ENCODE measurements at places on chromosomes 3 and 15. TPM values are rescaled to one million over a fixed set of nuclear protein-coding genes. Genes with fewer than 3 reads are reported as not detected.

GRCh38 chr3:113947372-113948014 is at the start of gene ZDHHC23:
Gene ZDHHC23, plus strand, starts transcription at chr3:113948013. Its CDS starts 790 bp downstream, at chr3:113948803.
- peaks cover 10% of the 10 kb centered on the region for H3K4me1 ChIP-seq
- H3K4me3 ChIP-seq, result peak within 1 kb of the TSS; percentile 69
- no peaks in the 10 kb centered on the region for H3K36me3 ChIP-seq

- no peak overlapping the region for H3K27ac ChIP-seq
- no peak overlapping the region for H3K4me3 ChIP-seq
- H3K36me3 ChIP-seq, result no peaks in the 10 kb centered on the region
- H3K4me1 ChIP-seq, result no peaks in the 10 kb centered on the region
- H3K27me3 ChIP-seq, result no peaks in the 10 kb centered on the region
Observed at GRCh38 chr3:130820976-130821375, 72.9 kb upstream of the ATP2C1 start.

DNA sequence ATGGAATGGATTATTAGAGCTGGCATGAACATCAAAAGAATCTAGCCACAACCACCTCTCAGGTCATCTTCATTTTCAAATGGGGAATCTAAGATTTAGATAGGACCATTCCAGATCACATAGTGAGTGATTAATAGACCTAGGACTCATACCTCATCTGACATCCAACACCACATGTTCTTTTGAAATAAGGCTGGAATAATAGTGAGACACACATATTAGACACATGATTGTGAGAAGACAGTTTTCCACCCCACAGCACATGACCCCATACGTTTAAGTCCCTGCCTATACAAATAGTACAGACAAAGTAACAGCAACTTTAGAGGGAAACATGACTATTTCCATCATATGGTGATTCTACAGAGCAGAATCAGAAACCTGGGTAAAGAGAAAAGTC is 344.7 kb upstream of the TPRG1 start:
- H3K36me3 ChIP-seq, result no peaks in the 10 kb centered on the region
- no peak for DNase-seq
- no peaks in the 10 kb centered on the region for H3K27me3 ChIP-seq
- peak overlapping the region; percentile 13 for H3K27ac ChIP-seq
- H3K4me1 ChIP-seq, result no peaks in the 10 kb centered on the region

DNA sequence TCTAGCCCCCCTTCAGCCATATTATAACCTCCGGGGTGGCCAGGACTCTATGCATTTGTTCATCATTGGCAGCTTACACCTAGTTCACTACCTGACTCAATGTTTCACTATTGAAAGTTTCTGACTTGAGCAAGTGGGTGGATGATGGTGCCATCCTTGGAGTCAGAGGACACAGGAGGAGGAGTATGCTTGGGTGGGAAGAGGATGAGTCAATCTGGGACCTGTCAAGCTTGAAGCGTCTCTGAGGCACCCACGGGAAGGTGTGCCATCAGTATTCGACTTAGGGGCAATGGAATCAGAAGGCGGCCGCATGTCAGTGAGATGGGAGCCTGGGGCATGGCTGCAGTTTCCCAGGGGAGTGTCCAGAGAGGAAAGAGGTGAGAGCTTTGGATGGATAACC is 133.3 kb downstream of the EPHB1 start:
- no peaks in the 10 kb centered on the region for H3K27me3 ChIP-seq
- H3K36me3 ChIP-seq, result no peaks in the 10 kb centered on the region
- no peaks in the 10 kb centered on the region for H3K4me1 ChIP-seq
- DNase-seq, result no peak

DNA sequence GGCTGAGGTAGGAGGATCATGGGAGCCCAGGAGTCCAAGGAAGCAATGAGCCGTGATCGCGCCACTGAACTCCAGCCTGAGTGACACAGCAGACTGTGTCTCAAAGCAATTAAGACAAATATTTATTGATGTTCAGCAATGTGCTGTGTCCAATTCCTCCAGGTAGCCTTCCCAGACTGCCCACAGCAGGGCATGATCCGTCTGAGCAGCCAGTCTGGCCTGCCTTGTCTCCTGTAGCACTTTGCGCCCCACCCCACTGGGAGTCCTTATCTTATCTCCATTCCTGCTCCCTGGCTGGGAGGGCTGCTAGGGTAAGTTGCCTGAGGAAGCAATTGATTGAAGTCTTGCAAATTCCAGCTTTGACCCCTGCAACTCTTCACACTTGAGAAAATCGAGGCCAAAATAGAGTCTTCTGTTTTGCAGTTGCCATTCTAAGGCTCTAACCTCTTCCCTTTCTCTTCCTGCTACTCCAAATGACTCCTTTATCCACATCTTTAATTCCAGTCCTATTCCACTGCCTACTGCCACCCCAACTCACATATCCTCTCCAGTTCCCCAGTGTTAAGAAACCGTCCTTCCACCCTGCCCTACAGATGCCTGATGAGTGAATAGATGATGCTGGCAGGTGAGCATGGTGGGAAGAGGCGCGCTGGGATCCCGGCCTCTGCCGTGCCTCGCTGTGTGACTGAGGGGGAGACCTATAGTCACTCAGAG is 26.9 kb upstream of the LCTL start:
- H3K4me1 ChIP-seq, result peaks cover 5% of the 10 kb centered on the region
- no peaks in the 10 kb centered on the region for H3K27me3 ChIP-seq
- no peak overlapping the region for H3K4me3 ChIP-seq
- no peak for DNase-seq

GRCh38 chr3:38354588-38355330 is 8.2 kb downstream of the XYLB start:
- H3K27me3 ChIP-seq, result no peaks in the 10 kb centered on the region
- H3K36me3 ChIP-seq, result no peaks in the 10 kb centered on the region
- no peak overlapping the region for H3K4me3 ChIP-seq
- H3K27ac ChIP-seq, result no peak overlapping the region
- H3K4me1 ChIP-seq, result no peaks in the 10 kb centered on the region

DNA sequence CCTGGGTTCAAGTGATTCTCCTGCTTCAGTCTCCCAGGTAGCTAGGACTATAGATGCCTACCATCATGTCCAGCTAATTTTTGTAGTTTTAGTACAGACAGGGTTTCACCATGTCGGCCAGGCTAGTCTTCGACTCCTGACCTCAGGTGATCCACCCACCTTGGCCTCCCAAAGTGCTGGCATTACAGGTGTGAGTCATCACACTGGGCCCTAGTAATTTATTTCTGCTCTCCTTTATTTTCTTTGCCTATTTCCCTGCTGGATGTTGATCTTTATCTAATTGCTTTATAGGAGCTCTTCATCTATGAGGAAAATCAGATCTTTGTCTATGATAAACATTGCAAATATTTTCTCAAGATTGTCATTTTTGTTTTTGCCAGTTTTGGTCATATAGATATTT is 31.7 kb downstream of the UQCC5 start:
- H3K36me3 ChIP-seq, result peaks cover 10% of the 10 kb centered on the region
- no peaks in the 10 kb centered on the region for H3K4me1 ChIP-seq
- H3K27me3 ChIP-seq, result no peaks in the 10 kb centered on the region
- H3K4me3 ChIP-seq, result no peak overlapping the region

DNA sequence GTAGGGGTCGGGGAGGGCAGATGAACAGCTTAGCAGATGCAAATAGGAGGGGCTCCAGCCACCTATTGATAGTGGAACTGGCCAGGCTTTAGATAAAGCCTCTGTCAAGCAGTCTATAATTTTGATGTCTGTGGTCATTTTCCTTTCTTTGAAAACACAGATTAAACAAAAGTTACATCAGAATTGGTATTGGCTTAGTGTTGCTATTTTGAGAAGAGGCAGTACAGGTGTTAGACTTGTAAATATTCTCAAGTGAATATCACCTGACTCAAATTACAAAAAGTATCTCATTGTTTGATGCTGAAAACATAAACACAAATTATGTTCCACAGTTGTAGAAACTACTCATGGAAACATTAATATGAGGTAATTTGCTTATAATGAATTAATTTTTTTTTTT is 18.1 kb downstream of the GHRL start:
- H3K27me3 ChIP-seq, result no peaks in the 10 kb centered on the region
- no peak overlapping the region for H3K27ac ChIP-seq
- peaks cover 64% of the 10 kb centered on the region for H3K36me3 ChIP-seq
- H3K4me3 ChIP-seq, result no peak overlapping the region
- H3K4me1 ChIP-seq, result no peaks in the 10 kb centered on the region
- no peak for DNase-seq

- no peaks in the 10 kb centered on the region for H3K36me3 ChIP-seq
- DNase-seq, result no peak
- no peak overlapping the region for H3K4me3 ChIP-seq
Observed at GRCh38 chr15:67753891-67754290, 71.4 kb upstream of the SKOR1 start.

DNA sequence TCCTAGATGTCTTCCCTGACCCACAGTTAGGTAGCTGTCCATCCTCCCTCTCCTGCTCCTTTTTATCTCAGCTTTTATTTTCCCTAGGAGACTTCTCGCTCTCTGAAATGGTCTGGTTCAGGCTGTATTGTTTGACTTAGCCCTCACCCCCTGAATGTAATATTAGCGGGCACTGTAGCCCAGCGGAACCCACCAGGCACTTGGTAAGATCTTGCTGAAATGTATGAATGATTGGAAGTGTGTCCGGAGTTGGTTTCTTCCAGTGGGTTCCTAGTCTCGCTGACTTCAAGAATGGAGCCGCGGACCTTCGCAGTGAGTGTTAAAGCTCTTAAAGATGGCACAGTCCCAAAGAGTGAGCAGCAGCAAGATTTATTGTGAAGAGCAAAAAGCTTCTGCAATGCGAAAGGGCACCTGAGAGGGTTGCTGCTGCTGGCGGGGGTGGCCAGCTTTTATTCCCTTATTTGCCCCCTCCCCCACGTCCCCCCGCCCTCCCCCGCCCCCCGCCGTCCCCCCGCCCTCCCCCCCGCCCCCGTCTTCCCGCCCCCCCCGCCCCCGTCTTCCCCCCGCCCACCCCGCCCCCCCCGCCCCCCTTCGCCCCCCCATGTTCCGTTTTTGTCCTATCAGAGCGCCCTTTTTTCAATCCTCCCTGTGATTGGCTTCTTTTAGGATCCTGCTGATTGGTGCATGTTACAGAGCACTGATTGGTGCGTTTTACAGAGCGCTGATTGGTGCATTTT is 694 bp upstream of the EEFSEC start:
- peaks cover 25% of the 10 kb centered on the region for H3K4me1 ChIP-seq
- H3K27me3 ChIP-seq, result no peaks in the 10 kb centered on the region
- H3K36me3 ChIP-seq, result peaks cover 3% of the 10 kb centered on the region
- no peak for DNase-seq
- peak overlapping the region; percentile 90 for H3K27ac ChIP-seq

- no peaks in the 10 kb centered on the region for H3K36me3 ChIP-seq
- H3K27ac ChIP-seq, result no peak overlapping the region
- no peaks in the 10 kb centered on the region for H3K27me3 ChIP-seq
- no peak for DNase-seq
- H3K4me1 ChIP-seq, result no peaks in the 10 kb centered on the region
Observed at GRCh38 chr3:132279030-132279429, 38.2 kb upstream of the ACP3 start.

DNA sequence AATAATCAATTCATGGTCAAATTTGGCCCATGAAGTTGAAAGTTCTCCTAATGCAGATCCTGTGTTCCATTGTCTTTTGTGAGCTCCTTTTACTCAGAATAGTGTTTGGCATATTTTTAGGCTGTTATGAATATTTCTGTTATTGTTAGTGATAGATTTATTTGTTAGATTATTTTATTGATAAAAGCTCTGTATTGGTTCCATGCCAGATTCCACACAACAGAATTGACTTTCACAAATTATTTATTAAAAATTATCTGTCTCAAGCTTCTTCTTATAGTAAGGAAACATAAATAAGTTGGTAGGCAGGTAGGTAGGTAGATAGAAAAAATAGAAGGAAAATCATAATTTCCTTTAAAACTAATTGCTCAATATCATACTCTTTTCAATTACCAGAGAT is 557.4 kb downstream of the CADM2 start:
- no peak overlapping the region for H3K4me3 ChIP-seq
- H3K36me3 ChIP-seq, result no peaks in the 10 kb centered on the region
- DNase-seq, result no peak
- no peaks in the 10 kb centered on the region for H3K4me1 ChIP-seq
- H3K27ac ChIP-seq, result no peak overlapping the region
- no peaks in the 10 kb centered on the region for H3K27me3 ChIP-seq

GRCh38 chr3:171123915-171124314 is 97.4 kb upstream of the SLC2A2 start:
- H3K4me3 ChIP-seq, result no peak overlapping the region
- no peak overlapping the region for H3K27ac ChIP-seq
- DNase-seq, result no peak
- no peaks in the 10 kb centered on the region for H3K4me1 ChIP-seq
- no peaks in the 10 kb centered on the region for H3K27me3 ChIP-seq
- H3K36me3 ChIP-seq, result peaks cover 3% of the 10 kb centered on the region

GRCh38 chr3:65950340-65951326 is 88.1 kb downstream of the MAGI1 start:
- peak overlapping the region; percentile 40 for H3K27ac ChIP-seq
- H3K4me3 ChIP-seq, result no peak overlapping the region
- H3K4me1 ChIP-seq, result no peaks in the 10 kb centered on the region
- DNase-seq, result no peak
- no peaks in the 10 kb centered on the region for H3K27me3 ChIP-seq

GRCh38 chr15:44711743-44712345 is 527 bp downstream of the B2M start:
- no peak for DNase-seq
- H3K27ac ChIP-seq, result peak overlapping the region; percentile 99
- H3K27me3 ChIP-seq, result no peaks in the 10 kb centered on the region
- H3K4me1 ChIP-seq, result no peaks in the 10 kb centered on the region
- peaks cover 17% of the 10 kb centered on the region for H3K36me3 ChIP-seq
- peak overlapping the region; percentile 90 for H3K4me3 ChIP-seq

GRCh38 chr3:128378631-128379347 is 87.9 kb downstream of the DNAJB8 start:
- no peak overlapping the region for H3K4me3 ChIP-seq
- H3K27ac ChIP-seq, result peak overlapping the region; percentile 82
- H3K4me1 ChIP-seq, result no peaks in the 10 kb centered on the region
- no peaks in the 10 kb centered on the region for H3K27me3 ChIP-seq

Gene MITF
- 68.6 TPM for total RNA-seq

Gene CYP1A1
- total RNA-seq, result not detected

Gene AHSG
- total RNA-seq, result not detected

Gene IL5RA
- 2.6 TPM for total RNA-seq

Gene CAMKV
- total RNA-seq, result not detected

Gene IQCH
- total RNA-seq, result 0.83 TPM

Gene FAM107A
- 80.7 TPM for total RNA-seq

Gene GNAI2
- total RNA-seq, result 72.1 TPM

Gene ENTPD3
- total RNA-seq, result 0.59 TPM
